ENCODE measurements at places on chromosomes 6 and 20.

GRCh38 chr6:30687659-30688431 lies 1.4 kb upstream of the PPP1R18 start:
- no peak for DNase-seq

GRCh38 chr6:167150941-167151549 lies 6.7 kb downstream of the GPR31 start:
- no peak for DNase-seq

DNA sequence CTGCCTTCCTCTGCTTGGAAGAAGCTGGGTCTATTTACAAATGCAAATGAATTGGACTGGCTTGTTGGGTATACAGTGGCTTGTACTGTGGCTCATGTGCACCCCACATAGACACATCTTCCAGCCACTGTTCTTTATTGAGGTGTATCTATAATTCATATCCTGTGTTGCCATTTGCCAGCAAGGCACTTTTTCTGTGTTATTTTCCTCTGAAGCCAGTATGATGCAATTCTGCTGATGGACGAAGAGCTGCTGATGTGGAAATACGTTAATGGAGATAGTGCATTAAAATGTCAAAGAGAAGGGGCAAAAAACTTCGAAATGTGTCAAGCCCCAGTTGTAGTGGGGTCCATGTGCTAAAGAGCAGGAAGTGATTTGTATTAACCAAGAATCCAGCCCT lies 167.5 kb downstream of the TMEM242 start:
- DNase-seq, result no peak

GRCh38 chr6:128323011-128323410 lies 197.4 kb downstream of the PTPRK start:
- no peak for DNase-seq

DNA sequence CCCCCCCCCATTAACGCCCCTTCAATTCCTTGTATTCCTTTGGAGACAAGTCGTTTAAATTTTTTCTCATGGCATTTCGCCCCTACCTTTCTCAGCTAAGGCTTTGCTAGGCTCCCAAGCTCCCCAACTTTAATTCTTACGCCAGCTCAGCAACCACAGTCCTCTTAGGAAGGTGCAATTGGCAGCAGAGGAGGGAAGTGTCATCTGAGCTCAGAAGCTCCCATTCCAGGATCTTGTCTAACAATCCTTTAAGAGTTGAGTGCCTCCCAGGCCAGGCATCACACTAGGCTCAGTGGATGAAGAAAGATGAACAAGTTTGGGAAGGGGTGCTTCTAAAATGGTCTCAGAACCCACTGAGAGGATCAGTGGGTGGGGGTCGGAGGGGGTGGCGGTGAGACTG lies 131.2 kb upstream of the AKAP12 start:
- DNase-seq, result no peak

DNA sequence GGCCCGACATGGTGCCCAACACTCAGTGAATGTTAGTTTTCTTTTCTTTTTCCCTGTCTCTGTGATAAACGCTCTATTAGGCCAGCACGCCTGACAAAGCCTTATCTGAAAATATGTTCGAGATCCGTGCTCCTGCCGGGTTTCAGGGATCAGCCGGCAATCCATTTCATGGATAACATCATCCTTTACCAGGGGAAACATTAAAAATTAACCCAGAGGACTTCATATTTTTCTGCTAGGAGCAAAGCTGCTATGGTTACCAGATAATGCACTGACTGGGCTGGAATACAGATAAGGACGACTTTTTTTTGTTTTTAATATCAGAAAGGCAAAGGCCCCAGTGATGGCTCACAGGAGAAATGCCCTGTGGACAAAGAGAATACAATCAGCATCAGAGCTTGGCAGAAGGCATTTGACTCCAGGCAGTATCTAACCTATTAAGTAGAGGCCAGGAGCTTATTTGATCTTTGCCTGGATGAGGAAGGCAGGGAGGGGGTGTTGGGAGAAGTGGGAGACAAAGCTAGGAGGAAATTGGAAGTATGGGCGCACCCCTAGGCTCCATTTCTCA lies 482.0 kb upstream of the CHD6 start:
- DNase-seq, result no peak

GRCh38 chr6:37298958-37299357 lies 41.0 kb upstream of the TMEM217 start:
- DNase-seq, result no peak
